ENCODE measurements at places on chromosomes 16 and 17.

DNA sequence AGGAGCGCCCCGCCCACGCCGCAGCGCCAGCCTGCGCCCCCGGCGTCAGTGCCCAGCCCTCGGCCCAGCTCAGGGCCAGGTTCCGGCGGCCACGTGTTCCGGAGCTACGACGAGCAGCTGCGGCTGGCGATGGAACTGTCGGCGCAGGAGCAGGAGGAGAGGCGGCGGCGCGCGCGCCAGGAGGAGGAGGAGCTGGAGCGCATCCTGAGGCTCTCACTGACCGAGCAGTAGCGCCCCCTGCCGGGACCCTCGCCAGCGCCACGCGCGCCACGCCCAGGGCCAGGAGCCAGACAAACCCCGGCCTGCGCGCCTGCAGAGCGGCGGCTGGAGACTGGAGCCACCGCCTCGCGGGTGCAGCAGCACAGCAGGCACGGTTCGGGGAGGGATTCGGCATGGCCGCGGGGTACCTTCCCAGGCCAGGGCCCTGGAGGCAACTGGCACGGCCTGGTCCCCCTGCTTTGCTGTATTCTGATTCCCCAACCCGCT is 9.3 kb downstream of the CORO6 start:
- DNase-seq: peak; percentile 97

DNA sequence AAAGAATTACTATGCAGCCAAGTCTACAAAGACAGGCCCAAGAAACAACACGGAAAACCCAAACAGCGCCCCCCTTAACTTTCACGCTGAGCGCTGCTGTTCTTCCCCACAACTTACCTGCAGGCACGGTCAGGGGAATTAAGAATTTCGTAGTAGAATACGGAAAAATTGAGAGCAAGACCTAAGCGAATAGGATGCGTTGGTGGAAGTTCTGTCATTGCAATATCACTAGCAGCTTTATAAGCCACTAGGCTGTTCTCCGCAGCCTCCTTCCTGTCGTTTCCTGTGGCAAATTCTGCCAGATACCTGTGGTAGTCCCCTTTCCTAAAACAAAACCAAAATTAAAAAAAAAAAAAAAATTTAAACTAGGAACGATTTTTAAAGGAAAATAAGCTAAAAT is 39.0 kb downstream of the YWHAE start:
- DNase-seq: peak; percentile 35

DNA sequence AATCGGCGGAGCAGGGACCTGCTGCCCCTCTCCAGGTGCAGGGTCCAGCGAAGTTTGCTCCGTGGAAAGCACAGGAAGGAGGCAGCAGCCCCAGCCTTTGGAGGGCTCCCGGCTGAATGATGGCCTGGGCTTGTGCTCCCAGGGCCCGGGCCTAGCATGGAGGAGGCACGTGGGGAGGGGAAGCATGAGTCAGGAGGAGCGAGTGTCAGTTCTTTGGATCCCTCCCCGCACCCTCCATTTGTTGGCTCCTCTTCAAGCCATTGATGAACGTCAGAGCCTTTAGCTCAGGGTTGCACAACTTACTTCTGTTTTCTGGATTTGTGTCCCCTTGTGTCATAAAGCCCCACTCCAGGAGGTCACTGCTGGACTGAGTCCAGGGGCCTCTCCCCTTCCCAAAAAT is 25.8 kb downstream of the TTYH2 start:
- DNase-seq: no peak

DNA sequence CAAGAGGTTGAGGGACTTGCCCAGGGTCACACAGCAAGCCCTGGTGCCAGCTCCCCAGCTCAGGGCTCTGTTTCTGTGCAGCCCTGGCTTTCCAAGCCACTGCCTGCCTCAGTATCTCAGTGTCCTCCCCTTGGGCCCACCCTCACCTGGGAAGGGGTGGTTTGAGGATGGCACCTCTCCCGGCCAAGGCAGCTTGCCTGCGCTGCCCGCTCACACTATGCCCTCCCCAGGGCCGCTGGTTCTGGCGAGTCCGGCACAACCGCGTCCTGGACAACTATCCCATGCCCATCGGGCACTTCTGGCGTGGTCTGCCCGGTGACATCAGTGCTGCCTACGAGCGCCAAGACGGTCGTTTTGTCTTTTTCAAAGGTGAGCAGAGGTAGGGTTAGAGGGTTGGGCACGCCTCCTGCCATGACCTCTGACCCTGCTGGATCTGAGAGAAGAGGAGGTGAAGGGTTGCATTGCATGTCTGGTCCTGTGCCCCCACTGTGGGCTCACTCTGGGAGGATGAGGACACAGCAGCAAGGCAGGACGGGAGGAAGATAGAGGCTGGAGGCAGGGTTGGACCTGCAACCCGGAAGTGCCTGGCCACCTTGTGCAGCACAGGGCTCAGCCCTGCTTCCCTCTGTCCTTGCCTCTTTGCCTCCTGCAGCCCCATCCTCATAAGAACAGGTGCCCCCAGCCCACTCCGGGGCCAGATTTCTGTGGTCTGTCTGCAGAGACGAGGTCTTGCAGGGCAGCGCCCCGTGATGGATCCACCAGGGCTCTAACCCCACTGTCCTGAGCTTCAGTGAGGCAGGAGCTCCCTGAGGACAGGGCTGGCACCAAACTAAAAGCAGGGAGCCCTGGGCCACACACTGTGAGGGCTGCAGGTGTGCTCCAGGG is 16.7 kb downstream of the MMP15 start:
- DNase-seq: no peak

DNA sequence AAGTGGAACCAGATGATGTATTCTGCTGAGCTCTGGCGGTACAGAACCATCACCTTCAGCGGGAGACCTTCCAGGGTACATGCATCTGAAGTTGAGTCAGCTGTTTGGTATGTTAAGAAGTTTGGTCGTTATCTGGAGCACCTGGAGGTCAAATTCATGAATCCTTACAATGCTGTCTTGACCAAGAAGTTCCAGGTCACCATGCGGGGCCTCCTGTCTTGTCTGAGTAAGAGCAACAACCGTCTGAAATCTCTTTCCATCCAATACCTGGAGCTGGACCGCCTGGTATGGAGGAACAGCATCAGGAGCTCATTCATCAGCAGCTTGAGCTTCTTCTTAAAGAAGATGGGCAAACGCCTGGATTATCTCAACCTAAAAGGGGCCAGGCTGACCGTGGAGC is 4.0 kb downstream of the FBXO39 start:
- no peak for DNase-seq
